Activated T-cell treated with anti-CD3 and anti-CD28 coated beads for 4 hours (primary cell): ENCODE measurements at places on chromosomes 1 and 21.

DNA sequence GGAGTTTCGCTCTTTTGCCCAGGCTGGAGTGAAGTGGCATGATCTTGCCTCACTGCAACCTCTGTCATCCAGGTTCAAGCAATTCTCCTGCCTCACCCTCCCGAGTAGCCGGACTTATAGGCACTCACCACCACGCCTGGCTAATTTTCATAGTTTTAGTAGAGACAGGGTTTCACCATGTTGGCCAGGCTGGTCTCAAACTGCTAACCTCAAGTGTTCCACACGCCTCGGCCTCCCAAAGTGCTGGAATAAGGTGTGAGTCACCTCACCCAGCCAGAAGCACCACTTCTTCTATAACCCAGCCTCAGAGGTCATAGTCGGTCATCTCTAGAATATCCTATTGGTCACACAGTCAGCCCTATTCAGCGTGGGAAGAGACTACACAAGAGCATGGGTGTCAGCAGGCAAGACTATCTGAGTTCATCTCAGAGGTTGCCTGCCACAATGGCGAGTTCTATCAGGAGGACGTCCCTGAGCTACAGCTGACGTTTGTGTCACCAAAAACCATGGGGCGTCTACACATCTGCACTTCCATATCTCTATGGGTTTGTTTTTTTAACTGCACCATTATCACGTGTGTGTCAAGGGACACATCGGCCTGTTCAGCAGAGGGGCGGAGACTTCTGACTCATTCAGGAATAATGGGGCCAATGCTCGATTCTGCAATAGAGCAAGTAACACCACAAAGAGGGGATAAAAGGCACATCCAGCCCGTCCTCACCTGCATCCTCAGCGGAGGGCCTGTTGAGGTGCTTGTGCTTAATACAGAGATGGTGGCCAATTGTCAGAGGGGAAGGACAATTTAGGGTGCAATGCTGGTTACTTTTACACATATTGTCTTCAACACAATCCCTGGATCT is 256.3 kb upstream of the IRF2BP2 start:
- no peak for DNase-seq

DNA sequence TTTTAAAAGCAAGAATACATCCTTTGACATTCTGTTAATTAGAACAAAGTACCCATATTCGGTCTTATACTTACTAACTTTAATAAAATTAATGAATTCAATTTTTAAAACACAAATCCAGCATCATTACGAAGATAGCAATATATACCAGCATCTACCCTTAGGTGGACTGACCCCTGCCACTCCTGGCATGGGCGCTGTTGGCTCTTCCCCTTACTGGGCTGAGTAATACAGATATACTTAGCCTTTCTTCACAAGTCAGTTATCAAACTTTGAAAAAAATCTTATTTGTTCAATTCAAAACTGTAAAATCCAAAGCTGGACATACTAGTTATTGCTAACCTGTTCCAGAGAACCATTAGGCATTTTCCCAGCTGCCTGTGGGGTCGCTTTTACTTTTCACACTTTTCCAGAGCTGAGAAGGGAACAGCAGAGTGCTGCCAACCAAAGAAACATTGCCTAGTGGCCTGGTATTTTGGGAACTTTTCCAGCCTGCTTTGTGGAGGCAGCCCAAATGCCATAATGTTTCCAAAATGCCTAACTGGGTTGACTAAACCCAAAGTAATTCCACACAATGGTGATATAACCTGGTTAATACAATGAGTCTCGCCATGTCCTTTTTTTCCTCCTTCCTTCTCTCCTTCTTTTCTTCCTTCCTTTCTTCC is 424.7 kb upstream of the ADGRL2 start:
- no peak for DNase-seq

- DNase-seq = no peak
Measured at GRCh38 chr1:5495596-5496410, 496.4 kb downstream of the NPHP4 start.

DNA sequence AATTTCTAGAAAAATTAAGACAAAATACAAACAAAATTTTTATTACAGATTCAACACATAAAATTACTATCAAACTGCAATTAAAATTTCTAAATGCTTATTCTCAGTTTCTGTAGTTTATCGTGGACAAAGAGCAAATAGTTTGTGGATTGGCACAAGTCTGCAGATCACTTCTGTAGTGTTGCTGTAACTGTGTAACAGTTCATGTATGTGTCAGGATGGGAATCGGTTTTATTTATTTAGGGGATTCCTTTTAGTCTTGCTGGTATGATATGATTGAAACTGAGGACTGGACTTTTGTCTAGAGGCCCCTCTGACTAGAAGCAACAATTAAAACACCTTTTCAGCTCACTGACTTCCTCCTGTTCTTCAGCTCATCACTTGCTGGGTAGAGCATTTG is 60.8 kb downstream of the LRIG2 start:
- no peak for DNase-seq

- no peak for DNase-seq
Measured at GRCh38 chr1:50023292-50024159, at the start of gene AGBL4. Gene AGBL4, minus strand, starts transcription at chr1:50023954.

DNA sequence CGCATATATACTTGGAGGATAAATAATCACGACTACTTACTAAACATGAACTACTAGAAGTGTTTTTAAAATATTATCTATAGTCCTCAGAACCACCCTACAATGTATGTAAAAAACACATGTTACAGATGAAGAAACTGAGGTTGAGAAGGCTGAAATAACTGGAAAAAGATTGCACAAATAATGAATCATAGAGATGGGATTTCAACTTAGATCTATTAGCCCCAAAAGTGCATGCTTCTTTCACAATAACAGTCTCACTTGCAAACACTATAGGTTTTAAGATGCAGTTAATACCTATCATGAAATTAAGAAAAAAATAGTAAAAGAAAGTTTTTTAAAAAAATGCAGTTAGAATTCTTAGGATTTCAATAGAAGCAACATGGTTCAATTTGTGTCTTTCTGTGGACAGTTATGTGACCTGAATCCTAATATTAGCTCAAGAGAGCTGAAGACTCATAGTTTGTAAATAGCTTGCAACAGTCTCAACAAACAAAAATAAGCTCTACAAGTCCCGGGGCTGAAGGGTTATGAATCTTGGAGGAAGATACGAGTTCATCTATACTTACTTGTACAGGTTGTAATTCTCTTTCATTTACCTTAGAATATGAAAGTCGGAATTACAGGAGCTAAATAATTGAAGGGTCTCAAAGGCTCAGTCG is 58.6 kb upstream of the NTPCR start:
- DNase-seq = no peak

- no peak for DNase-seq
Measured at GRCh38 chr1:50936321-50936720, 23.7 kb downstream of the FAF1 start.

- no peak for DNase-seq
Measured at GRCh38 chr1:238119060-238119459, 228.3 kb upstream of the ZP4 start.

DNA sequence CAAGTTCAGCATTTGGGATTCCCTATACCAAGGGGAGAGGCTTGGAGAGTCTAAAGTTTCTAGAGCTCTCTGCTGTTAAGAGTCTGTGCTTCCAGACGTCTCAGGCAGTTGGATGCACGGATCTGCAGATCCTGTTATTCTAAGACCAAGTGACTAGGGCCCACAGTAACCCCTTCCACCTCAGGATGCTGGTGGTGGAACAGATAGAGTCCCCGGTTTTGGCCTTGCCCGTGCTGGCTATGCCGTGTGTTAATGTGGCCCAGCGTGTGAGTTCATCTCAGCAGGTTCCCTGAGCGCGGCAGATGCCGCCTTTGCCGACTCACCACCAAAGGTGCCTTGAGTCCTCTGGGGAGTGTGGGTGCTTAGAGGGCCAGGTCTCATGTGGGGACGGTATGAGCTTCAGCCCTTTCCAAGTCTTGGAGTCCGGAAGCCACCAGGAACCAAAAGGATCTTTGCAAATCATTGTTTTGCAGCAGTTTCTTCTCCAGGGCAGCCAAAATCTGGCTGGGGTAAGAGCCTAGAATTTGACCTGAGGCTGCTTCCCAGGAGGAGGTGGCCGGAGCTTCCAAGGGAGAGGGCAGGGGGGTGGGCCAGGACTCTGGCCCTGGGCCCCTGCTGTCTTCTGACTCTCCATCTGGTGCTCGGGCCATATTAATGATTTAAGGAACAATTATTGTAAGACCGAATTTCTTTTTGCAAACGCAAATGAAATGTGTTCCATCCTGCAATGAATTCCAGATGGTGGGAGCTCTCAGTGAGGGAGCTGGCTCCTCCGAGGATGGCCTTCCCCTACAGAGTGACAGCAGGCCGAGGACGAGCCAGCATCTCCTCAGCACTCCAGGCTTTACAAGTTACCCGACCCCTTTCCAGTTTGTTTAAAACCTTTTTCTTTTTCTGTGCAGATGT is 205.7 kb downstream of the FOXD2 start:
- no peak for DNase-seq

- no peak for DNase-seq
Measured at GRCh38 chr1:109622137-109622892, 2.7 kb downstream of the AMPD2 start.

DNA sequence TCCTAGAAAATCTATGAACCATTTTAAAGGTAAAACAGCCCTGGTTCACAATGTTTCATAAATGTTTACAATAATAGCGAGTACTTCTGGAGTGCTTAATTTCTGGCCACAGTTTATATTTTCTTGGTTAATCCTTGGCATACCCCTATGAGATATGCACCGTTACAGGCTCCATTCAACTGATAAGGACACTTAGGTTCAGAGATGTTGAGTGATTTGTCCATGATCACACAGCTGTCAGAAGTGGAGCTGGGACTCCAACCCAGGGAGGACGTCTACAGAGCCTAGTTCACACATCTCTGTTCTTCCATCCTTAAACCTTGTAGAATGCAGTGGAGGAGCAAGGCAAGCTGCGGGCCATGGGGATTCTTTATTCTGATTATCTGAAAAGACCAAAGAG is 48.4 kb upstream of the RUNX1 start:
- no peak for DNase-seq

- no peak for DNase-seq
Measured at GRCh38 chr1:172970186-172970585, 80.6 kb downstream of the TNFSF18 start.

GRCh38 chr21:46456750-46457149 is 1.9 kb upstream of the DIP2A start:
- DNase-seq = no peak

DNA sequence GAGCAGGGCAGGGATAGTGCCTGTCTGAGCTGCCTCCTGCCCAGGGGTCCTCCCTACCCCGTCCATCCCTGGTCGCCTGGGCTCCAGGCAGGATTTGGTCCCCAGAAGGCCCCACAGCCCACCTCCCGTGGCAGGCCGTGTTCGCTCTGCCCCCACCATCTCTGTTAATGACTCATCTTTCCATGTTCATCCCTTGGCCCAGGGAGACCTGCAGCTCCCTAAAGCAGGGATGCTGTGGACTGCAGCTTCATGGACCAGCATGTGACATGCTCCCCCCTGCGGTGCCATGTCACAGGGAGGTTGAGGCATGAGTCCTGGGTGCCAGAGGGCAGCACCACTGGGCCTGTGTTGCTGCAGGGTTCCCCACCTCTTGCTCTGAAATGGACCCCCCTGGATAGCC is 26.8 kb downstream of the UBASH3A start:
- DNase-seq = no peak

DNA sequence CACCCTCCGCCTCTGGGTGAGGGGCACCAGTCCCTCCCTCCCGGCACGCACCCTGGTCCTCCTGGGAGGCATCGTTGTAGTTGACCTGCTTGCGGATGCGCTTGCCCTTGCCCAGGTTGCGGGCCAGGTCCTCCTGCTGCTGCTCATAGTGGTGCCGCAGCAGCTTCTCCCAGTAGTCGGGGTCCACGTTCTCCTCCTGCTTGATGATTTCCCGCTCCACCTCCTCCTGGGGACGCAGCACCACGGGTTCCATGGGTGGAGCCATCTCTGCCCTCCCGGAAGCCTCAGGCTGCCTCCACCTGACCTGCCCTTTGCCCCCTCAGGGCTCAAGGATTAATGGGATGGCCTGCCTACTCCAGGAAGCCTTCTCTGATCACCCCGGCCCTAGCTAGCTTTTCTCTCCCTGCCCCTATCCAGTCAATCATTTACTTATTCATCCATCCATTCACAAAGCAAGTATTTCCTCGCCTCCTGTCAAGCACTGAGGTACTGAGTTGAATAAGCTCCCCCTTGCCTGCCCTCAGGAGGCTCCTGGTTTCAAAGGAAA is 53.5 kb downstream of the CHD5 start:
- DNase-seq = no peak

DNA sequence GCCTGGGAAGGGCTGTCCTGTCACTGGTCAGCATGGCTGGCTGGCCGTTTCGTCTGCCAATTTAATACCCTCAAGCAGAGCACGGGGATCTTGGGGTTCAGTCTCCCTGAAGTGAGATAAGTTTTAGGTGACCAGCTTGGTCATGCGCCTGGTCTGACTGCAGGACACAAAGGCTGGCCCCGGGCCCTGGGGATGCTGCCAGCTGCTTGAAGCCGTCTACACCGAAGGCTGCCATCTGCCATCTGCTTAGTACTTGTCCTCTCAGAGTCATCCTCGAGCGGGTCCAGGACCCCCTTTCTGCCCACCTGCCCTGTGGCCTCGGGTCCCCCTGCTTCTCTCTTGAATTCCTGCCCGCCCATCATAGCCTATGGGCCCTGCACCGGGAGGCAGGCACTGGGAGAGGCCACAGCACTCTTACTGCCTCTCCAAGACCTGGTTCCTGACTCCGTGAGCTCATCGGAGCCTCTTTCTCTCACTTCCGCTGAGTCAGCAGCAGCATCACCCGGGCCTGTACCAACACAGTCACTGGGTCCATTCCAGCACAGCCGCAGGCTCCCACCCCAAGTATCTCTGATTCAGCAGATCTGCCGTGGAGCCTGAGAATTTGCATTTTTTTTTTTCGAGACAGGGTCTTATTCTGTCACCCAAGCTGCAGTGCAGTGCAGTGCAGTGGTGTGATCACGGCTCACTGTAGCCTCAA is 7.0 kb downstream of the FBLIM1 start:
- no peak for DNase-seq

GRCh38 chr1:248730507-248731335 is 24.8 kb downstream of the LYPD8 start:
- DNase-seq = no peak

DNA sequence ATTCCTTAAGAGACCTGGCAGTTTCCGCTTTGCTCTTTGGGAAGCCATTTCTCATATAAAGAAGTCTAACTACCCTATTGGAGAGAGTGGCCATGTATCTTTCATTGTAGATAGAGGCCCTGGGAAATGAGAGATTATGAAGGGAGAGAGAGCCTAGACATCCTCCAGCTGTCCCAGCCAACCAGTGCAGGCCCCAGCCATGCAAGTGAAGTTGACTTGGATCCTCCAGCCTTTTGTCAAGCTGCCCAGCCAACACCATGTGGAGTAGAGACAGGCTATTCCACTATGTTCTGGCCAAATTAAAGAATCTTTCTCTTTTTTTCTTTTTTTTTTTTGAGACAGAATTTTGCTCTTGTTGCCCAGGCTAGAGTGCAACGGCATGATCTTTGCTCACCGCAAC is 7.1 kb upstream of the ANP32E start:
- DNase-seq = no peak
